ENCODE measurements at places on chromosomes 11 and 22. TPM values are rescaled to one million over a fixed set of nuclear protein-coding genes. Genes with fewer than 3 reads are reported as not detected.

KRTAP5-8 gene
- not detected for total RNA-seq

TEAD1 gene
- total RNA-seq, result 65.0 TPM

HORMAD2 gene
- not detected for total RNA-seq

BLID gene
- total RNA-seq, result 7.9 TPM

KBTBD3 gene
- total RNA-seq, result 12.4 TPM

VPREB1 gene
- not detected for total RNA-seq

MB gene
- not detected for total RNA-seq

DNA sequence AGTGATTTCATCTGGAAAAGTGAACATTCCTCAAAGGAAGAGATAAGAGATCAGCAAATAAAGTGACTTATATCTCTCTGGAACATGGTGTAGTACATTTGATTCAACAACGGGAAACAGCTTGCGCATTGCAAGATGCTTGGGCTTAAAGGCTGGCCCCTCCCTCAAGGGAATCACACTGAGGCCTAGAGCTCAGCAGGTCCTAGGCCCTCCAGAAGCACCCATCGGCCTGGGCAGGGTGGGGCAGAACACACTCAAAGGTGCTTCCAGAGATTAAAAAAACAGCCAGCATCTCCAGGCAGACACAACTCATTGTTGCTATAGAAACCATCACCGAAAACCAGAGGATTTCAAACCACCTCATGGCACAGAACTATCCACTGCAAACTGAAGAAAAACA is 69.0 kb upstream of the ARFGAP3 start:
- H3K36me3 ChIP-seq, result no peaks in the 10 kb centered on the region
- no peak for DNase-seq
- H3K27me3 ChIP-seq, result no peaks in the 10 kb centered on the region
- H3K27ac ChIP-seq, result no peak overlapping the region

- no peaks in the 10 kb centered on the region for H3K4me1 ChIP-seq
- no peak for DNase-seq
- no peak overlapping the region for H3K27ac ChIP-seq
- H3K36me3 ChIP-seq, result no peaks in the 10 kb centered on the region
These were observed 83.9 kb upstream of the USP47 start for GRCh38 chr11:11757909-11758308.

- H3K4me3 ChIP-seq, result peak overlapping the region; percentile 64
- peaks cover 3% of the 10 kb centered on the region for H3K4me1 ChIP-seq
- no peak for DNase-seq
- no peak overlapping the region for H3K27ac ChIP-seq
These were observed 653 bp downstream of the GRK3 start for GRCh38 chr22:25564979-25565677.

DNA sequence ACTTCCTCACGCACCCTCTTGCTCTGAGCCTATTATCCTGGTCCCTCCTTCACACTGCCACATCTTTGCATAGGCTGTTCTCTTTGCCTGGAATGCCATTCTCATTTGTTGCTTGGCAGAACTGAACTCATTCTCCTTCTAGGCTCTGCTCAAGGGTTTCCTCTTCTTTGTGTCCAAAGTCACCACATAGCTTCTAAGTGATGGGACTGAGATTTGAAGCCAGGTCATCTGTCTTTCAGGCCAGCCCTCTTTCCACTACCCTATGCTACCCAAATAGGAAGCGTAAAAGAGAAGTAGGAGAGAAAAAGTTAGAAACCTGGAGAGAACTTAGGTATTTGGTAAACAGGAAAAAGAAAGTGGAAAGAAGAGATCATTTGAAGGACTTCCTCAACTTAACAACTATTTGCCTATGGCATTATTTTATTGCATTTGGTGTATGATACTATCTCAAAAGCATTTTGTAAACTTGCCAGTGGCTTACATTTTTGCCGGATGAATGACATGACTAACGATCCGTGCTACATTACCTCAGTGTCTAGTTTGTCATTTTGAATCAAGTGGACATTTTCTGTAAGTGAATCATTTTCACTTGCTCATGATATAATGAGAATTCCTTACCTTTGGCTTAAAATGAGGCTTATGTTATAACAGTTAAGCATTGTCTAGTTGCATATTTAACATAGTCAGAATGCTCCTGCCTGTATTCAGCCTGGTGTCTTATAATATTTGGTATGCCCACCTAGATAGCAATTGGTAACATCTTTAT is 18.5 kb downstream of the NF2 start:
- no peaks in the 10 kb centered on the region for H3K36me3 ChIP-seq
- H3K27ac ChIP-seq, result peak overlapping the region; percentile 78
- peaks cover 46% of the 10 kb centered on the region for H3K4me1 ChIP-seq
- no peaks in the 10 kb centered on the region for H3K27me3 ChIP-seq

GRCh38 chr22:42977569-42977968 is 37.4 kb downstream of the PACSIN2 start:
- no peak overlapping the region for H3K27ac ChIP-seq
- H3K27me3 ChIP-seq, result no peaks in the 10 kb centered on the region
- no peak for DNase-seq
- no peak overlapping the region for H3K4me3 ChIP-seq
- peaks cover 11% of the 10 kb centered on the region for H3K4me1 ChIP-seq
- H3K36me3 ChIP-seq, result no peaks in the 10 kb centered on the region

GRCh38 chr11:84549217-84549616 is 1077.9 kb downstream of the DLG2 start:
- H3K36me3 ChIP-seq, result no peaks in the 10 kb centered on the region
- H3K27me3 ChIP-seq, result no peaks in the 10 kb centered on the region
- no peaks in the 10 kb centered on the region for H3K4me1 ChIP-seq
- no peak overlapping the region for H3K27ac ChIP-seq

- H3K27me3 ChIP-seq, result peaks cover 34% of the 10 kb centered on the region
- no peak overlapping the region for H3K4me3 ChIP-seq
- DNase-seq, result peak; percentile 19
These were observed 124.5 kb upstream of the HSD17B12 start for GRCh38 chr11:43555816-43556611.

DNA sequence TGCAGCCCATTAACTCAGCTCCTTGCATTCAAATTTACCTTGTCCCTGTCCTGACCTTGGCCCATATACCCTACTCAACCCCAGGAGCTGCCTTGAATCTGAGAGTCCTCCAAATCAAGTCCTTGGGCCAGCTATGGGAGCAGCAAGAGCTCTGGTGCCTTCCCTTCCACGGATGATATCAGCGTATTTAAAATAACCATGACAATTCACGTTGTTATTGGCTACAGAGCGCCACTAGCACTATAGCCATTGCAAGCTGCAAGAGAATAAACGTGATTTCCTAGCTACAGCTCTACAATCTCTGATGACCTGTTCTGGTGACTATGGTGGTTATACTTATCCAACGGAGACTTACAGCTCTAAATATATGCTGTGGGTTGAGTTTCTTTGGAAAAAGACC is 357.8 kb downstream of the LARGE1 start:
- no peak for DNase-seq
- H3K4me1 ChIP-seq, result no peaks in the 10 kb centered on the region
- no peak overlapping the region for H3K27ac ChIP-seq
- H3K27me3 ChIP-seq, result no peaks in the 10 kb centered on the region

DNA sequence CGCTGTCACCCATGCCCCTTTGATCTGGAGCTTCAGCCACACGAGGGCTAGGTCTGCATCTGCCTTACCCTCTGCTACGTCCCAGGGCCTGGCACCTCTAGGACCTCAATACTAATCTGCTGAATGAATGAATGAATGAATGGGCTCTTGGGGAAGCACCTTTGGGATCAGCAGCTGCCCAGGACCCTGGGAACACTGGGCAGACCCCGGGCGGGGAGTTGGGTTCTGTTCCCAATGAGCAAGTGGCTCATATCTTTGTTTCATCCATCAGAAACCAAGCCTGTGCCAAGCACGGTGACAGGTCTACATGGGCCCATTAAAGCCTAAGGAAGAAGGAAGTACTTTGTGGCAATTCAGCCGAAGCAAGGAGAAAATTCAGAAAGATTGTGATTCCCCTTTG is 41.5 kb upstream of the SHISAL1 start:
- DNase-seq, result no peak
- H3K36me3 ChIP-seq, result no peaks in the 10 kb centered on the region
- no peaks in the 10 kb centered on the region for H3K27me3 ChIP-seq
- H3K4me1 ChIP-seq, result peaks cover 21% of the 10 kb centered on the region
- no peak overlapping the region for H3K4me3 ChIP-seq
- no peak overlapping the region for H3K27ac ChIP-seq

GRCh38 chr11:75625021-75625420 is 43.8 kb downstream of the MAP6 start:
- H3K4me3 ChIP-seq, result no peak overlapping the region
- H3K4me1 ChIP-seq, result peaks cover 15% of the 10 kb centered on the region
- H3K36me3 ChIP-seq, result no peaks in the 10 kb centered on the region
- H3K27me3 ChIP-seq, result no peaks in the 10 kb centered on the region
- no peak overlapping the region for H3K27ac ChIP-seq
- DNase-seq, result no peak

- H3K27ac ChIP-seq, result no peak within 1 kb of the TSS
- no peak within 1 kb of the TSS for H3K4me3 ChIP-seq
- H3K4me1 ChIP-seq, result no peaks in the 10 kb centered on the region
- H3K36me3 ChIP-seq, result no peaks in the 10 kb centered on the region
- no peaks in the 10 kb centered on the region for H3K27me3 ChIP-seq
- no peak for DNase-seq
These were observed at the start of gene SLC22A8 for GRCh38 chr11:63015521-63016215. TSS of gene SLC22A8 (minus strand) at chr11:63015841. CDS start at chr11:63014958, 883 bp downstream.
